ENCODE measurements at places on chromosomes 6 and 20.

DNA sequence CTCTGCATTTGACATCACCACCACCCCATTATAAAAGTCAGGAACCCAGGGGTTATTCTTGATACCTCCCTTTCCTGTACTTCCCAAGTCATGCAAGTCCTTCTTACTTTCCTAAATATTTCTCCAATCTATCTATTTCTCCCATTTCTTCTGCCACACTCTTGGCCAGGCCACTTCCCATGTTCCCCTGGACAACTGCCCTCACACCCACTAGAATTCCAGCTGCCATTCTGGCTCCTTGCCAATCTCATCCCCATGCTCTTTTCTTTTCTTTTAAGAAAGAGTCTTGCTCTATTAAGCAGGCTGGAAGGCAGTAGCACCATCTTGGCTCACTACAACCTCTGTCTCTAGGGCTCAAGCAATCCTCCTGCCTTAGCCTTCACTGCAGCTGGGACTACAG, 15.2 kb downstream of the DEFB132 start:
- no peak for DNase-seq

- DNase-seq = no peak
Observed at GRCh38 chr6:40555092-40555491, 32.1 kb downstream of the LRFN2 start.

DNA sequence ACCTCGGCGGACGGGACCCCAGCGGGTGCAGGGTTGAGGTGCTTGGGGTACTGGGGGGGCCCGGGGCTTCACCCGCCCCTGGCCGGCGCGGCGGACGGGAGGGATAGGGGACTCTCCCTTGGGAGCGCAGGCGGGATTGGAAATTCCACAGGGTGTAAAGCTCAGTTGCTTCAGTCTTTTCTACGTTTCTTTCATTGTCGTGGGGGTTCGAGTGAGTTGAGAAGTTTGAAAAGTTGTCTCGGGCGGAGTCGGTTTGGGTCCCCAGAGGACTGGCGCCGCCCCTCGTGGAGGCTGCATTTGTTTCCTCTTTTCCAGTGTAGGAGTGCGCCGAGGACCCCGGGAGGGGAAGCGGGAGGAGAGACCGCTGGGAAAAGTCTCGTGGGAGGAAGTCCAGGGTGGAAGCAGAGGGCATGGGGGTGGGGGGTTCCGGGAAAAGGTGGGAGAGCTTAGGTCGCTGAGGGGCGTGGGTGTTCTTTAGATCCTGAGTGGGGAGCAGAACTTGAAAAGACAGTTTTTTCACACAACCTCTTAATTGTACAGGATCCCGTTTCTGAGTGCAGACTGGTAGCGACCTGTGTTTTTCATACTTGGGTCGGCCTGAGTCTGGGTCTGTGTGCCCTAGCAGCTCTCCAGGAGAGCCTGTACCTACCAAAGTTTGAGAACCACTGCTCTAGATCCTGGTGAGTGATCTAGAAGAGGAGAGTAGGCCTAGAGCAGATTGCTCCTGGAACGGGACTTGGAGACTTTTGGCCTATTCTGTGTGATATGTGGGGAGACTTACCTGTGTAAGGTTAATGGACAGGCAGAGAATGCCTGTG, 495 bp downstream of the FAM83B start:
- DNase-seq = no peak

- DNase-seq = no peak
Observed at GRCh38 chr6:168469521-168469920, 28.5 kb downstream of the SMOC2 start.

DNA sequence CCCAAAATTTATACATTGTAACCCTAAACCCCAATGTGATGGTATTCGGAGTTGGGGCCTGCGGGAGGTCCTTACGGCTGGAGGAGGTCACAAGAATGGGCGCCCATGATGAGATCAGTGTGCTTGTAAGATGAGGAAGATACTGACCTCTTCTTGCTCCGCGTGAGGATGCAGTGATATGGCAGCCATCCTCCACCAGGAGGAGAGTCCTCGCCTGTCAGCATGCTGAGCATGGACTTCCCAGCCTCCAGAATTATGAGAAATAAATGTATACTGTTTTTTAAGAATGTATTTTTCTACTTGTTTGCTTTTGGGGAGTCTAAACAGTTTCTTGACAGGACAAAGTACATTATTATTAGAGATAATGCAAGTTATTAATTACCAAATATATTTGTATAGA, 8.7 kb upstream of the SYNDIG1 start:
- DNase-seq = no peak

DNA sequence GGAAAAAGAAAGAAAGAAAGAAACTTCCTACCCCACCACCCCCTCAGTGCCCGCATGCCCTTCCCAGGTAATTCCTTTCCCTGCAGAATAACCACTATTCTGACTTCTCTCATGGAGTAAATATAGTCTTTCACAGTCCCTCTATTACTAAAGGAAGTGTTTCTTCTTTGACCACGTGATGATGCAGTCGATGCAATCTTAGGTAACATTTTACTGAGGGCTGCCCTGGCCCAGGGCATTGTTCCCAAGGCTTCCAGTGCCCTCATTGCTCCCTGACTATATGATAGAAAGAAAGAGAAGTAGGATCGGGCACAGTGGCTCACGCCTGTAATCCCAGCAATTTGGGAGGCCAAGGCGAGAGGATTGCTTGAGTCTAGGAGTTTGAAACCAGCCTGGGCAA, 29.1 kb downstream of the ARHGAP40 start:
- DNase-seq = no peak

DNA sequence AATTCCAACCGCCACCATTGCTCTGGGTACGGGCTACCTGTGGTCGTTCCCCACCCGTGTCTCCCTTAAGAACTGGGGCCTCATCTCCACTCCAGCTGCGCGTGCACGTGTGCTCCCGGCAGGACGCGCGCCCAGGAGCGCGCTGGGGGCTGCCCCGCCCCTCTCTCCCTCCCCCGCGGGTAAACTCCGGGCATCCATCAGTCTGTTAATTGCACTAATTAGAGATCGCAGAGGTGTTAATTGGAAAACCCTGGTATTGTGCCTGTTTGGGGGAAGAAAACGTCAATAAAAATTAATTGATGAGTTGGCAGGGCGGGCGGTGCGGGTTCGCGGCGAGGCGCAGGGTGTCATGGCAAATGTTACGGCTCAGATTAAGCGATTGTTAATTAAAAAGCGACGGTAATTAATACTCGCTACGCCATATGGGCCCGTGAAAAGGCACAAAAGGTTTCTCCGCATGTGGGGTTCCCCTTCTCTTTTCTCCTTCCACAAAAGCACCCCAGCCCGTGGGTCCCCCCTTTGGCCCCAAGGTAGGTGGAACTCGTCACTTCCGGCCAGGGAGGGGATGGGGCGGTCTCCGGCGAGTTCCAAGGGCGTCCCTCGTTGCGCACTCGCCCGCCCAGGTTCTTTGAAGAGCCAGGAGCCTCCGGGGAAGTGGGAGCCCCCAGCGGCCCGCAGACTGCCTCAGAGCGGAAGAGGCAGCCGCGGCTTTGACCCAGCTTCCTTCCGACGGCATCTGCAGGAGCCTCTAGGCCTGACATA, 14.4 kb downstream of the FOXP4 start:
- DNase-seq = peak; percentile 96

- no peak for DNase-seq
Observed at GRCh38 chr6:39421383-39422225, 99.1 kb upstream of the KCNK16 start.

DNA sequence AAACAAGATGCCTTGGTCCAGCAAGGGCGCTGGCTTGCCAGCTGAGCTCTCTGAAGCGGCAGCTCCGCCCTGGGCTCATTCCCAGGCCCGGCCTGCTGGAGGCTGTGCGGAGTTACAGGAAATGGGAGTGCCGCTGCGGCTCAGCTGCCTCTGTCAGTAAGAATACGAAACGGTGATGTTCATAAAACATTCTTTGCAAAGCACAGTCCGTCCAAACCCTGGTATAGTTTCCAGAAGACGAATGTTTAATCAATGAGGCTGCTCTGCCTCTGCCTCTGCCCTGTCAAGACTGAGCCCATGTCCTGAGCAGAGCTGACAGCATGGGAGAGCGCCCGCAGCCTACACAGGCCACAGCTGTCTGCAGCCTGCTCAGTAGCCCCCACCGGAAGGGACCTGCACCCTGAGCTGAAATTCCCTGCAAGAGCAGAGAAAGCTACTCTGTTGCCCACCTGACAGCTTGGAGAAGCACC, 153.3 kb upstream of the SNX9 start:
- DNase-seq = no peak

DNA sequence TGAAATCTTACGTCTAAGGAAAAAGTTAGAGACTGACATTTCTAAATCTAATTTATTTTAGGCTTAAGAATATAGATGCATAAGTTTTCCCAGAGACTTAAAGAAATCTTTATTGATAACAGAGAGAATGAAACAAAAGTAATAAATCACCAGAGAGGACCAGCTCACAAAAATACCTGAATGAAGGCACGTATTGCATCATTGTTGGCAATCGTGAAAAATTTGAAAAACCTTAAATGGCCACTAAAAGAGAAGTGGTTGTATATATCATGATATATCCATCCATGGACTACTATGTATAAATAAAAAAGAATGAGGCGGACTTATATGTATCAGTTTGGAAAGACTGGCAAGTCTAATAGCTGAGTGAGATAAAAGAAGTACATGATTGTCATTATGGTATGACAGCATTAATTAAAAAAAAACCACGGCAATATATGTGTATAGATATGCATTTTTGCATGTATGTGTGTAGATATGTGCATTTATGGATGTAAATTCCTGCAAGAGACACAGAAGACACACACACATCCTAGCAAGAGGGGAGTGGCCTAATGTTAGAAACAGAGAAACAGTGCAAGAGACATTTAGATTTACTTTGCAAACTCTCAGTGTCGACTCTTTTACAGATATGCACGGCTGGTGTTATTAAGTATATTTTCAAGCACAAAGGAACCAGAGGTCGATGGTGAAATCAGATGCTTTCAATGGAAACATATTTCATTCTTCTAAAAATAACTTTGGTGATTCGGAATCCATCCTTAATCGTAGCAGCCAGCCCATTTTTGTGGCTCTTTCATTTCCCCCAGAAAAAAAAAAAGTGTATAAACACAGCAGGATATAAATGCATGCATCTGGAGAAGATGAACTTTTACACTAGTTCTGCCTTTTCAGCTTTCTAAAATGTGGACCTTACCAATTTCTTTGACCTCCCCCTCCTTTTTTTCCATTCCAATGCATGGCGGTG, 156.1 kb upstream of the SALL4 start:
- DNase-seq = no peak

- DNase-seq = no peak
Observed at GRCh38 chr20:1165941-1166340, 18.8 kb downstream of the TMEM74B start.

- no peak for DNase-seq
Observed at GRCh38 chr20:51023617-51024155, 779 bp upstream of the KCNG1 start.

GRCh38 chr20:6707321-6707831, 60.1 kb upstream of the BMP2 start:
- DNase-seq = no peak

GRCh38 chr6:113496166-113496565, 361.0 kb upstream of the MARCKS start:
- no peak for DNase-seq

DNA sequence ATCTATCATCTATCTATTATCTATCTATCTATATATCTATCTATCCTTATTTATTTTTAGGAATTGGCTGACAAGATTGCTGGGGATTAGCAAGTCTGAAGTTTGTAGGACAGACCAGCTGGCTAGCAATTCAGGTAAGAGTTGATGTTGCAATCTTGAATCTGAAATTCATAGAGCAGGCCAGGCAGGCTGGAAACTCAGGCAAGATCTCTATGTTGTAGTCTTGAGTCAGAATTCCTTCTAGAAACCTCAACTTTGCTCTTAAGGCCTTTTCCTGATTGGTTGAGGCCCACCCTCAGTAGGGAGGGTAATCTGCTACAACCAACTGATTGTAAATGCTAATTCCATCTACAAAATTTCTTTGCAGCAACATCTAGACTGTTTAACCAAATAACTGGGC, 19.2 kb downstream of the MAPK13 start:
- DNase-seq = no peak

DNA sequence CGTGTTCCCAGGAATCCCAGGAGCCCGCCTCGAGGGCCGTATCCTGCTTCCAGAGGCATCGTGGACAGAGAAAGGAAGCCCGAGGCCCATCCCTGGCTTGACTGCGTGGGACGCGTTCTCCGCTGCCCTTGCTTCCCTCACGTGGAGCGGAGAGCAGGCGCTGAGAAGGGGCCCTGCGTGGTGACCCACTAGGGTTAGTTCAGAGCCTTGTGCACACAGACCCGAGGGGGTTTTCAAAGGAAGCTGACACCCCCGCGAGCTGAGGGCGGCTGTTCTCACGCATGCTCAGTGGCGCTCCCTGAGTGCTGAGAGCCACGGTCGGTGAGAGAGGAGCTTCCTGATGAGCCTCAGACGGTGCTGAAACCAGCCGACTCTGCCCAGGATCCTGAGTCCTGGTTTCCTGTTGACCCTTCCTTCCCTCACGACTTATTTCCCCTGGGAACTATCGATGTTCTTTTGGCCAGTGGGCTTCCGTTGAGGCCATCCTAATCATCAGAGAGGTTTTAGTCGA, 28.9 kb upstream of the CCR6 start:
- DNase-seq = no peak

DNA sequence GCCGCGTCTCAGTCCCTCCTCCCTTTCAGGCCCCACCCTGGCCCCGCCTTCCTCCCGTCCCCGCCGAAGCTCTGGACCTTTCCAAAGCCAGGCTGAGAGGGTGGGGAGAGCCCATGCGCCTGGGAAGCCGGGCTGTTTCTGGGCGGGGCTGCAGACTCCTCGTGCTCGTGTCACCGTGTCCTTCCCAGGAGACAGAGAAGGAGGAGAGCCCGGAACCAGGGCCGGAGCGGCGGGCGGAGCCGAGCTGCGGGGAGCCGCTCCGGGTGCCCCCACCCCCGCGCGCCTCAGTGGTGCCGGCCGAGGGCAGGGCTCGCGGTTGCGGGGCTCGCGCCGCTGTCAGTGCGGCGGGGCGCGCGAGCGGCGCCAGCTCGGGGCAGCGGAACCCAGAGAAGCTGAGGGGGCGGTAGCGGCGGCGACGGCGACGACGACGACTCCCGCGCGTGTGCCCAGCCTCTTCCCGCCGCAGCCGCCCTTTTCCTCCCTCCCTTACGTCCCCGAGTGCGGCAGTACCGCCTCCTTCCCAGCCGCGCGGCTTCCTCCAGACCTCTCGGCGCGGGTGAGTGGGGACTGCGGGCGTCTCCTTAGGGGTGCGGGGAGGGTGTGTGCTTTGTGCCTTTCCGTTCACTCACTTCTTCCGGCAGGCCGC, at the start of gene RALY:
Gene RALY (plus strand): TSS at position 336 of the 646 bp plus-strand sequence. CDS start 78,164 bp downstream, outside the sequence.
- peak; percentile 93 for DNase-seq

- no peak for DNase-seq
Observed at GRCh38 chr6:69232496-69232895, 564.3 kb downstream of the LMBRD1 start.

DNA sequence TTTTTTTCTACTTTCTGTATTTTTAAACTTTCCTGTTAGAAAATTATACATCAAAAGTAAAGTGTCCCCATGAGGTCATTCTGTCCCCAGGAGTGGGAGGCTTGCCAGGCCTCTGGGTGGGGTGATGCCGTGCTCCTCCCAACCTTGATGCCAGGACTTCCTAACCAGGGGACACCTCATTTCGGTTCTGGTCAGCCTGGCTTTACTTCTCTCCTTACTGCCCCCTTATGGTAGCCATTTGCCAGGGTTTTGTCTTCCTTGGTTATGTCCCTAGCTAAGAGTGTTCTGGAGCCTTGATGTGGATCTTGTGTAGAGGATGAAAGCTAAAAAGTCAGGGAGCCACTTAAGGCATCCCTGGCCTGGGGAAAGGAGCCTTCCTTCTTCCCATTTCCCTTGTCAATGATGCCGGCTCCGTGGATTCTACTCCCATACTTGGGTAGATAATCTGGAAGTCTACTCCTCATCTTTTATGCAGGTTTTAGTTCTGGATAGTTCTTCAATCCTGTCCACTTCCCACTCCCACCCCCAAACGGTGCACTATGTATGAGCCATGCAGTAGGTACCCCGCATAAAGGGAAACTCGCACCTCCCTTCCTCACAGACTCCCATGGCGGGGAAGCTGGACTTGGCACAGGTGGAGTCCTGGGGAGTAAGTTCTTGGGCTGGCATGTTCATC, 164.1 kb upstream of the SALL4 start:
- peak; percentile 49 for DNase-seq
